ENCODE measurements at places on chromosomes 5 and 9.
A peak's percentile ranks its signal among the peaks of the same experiment; 100 is the strongest.

DNA sequence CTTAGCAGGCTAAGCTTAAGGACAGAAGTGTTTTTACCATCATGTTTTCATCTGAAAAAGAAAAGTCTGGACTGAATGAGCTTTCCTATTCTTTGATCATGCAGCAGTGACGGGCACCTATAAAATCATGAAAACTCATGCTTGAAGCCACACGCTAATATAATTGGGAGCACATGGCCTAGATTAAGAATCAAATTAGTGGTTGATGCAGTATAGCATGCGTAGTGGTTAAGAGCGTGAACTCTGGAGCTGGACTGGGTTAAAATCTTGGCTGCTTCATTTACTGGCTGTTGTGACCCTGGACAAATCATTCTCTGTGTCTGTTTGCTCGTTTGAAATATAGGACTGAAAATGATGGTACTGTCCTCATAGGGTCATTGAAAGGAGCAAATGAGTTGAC lies 49.9 kb upstream of the IL13 start:
- no peak for DNase-seq

GRCh38 chr5:66793049-66793448 lies 196.9 kb downstream of the MAST4 start:
- no peak for DNase-seq

GRCh38 chr9:85302938-85303756 lies 438.6 kb downstream of the AGTPBP1 start:
- DNase-seq, result no peak

GRCh38 chr9:109604131-109604530 lies 106.0 kb upstream of the PTPN3 start:
- DNase-seq, result no peak

DNA sequence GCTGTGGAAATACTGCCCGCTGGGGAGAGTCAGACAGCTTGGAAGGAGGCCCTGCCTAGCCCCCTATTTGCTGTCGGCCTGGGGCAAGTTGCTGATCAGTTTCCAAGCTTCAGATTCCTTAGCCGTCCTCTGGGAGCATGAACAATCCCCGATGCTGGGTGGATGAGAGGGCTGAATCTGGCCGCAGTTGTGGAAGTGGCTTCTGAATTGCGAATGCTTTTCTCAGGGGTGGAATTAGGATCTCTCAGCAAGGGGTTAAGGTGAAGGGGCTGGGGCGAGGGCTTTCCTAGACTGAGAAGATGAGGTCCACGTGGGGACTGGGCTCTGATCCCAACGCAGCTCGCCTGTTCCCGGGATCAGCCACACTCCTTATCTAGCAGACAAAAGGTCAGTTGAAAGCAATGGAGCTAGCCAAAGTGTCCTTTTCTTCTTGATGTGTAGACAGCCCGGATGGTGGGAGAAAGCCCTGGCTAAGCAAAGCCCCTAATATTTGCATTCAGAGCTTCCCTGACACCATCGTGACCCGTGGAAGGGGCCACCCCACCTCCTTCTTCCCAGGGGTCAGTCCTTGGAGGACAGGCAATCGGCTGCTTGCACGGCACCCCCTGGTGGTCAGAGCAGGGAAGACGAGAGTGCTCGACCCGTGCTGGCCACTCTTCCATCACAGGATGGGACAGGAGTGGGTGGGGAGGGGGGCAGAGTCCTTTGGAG lies 54.9 kb downstream of the COL15A1 start:
- DNase-seq, result peak; percentile 60

GRCh38 chr5:144438237-144438636 lies 267.6 kb downstream of the KCTD16 start:
- DNase-seq, result no peak

DNA sequence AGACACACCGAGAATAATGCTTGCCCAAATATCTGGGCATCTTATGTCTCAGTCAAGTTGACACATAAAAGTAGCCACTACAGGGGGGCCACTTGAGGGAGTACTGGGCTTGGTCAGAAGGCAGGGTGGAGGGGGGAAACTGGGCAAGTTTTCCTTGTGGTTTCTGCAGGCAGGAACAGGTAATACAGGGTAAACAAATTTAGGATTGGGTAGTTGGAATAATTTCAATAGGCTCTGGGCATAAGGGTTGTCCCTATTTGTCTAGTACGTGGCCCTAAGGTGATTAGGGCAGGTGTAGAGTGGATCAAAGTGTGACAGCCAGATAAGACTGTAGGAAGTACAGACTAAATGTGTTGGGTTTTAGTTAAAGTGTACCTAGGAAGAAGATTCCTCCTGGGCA lies 353.1 kb downstream of the TLE4 start:
- DNase-seq, result no peak

Measured in stimulated activated CD4-positive, alpha-beta T cell treated with anti-CD3 and anti-CD28 coated beads, Interleukin-1b, Interleukin-23, amount 100 ng/mL, for 48 hours (primary cell).